Mucosa of descending colon (tissue), 3 donors: ENCODE measurements at places on chromosomes 3 and 15. TPM values are rescaled to one million over a fixed set of nuclear protein-coding genes. Genes with fewer than 3 reads are reported as not detected.

- no peak for DNase-seq
Observed at GRCh38 chr3:55639896-55640765, 153.0 kb upstream of the WNT5A start.

DNA sequence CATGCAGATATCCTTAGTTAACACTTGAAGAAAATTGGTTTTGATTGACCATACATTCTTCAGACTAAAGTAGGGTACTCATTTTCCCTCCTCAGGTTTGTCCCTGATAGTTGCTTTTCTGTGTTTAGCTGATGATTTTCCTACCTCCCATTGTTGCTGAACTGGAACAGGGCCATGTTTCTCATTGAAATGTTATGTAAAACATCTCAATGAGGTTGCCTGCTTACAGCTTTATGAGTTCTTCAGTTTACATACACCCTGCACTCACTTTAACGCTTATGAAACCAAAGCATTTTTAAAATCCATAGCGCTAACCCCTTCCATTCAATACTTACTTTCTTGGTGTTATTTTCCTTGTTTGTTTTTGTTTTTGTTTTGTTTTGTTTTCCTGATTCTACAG, 61.9 kb downstream of the HMG20A start:
- DNase-seq = no peak

- DNase-seq = peak; percentile 72
Observed at GRCh38 chr3:50299929-50300680, 900 bp upstream of the HYAL3 start.

The PYGO1 gene
- total RNA-seq = 21.3 TPM

DNA sequence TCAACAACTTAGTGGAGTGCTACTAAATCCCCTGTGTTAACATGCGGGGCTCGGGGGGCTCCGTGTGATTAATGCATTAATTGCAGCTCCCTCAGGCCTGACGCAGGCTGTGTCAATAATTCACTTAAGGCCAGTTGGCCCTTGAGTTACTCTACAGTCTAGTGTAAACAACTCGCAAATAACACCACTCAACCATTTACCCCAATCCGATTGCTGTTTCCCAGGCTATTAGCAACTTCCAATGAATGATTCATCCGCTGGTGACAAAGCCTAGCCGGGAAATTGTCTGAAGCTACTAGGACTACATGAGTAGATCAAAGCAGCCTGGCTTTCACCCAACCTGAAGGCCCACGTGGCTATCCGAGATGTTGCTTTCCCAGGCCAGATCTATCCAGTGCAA, 121.3 kb upstream of the SOX14 start:
- DNase-seq = no peak

DNA sequence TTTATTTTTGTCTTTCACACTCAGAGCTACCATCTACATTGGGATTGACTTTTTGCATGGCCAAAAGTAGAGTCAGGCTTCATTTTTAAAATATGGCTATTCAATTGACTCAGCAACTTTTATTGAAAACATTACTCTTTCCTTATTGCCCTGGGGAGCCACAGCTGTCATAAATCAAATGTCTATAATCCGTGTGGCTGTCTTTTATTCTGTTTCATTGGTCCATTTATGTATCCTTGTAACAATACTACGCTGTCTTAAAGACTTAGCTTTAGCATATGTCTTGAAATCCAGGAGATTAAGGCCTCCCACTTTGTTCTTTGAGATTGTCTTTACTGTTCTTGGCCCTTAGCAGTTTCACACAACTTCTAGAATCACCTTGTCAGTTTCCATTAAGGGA, 55.2 kb downstream of the CEMIP start:
- DNase-seq = no peak

The FBN1 gene
- 47.9 TPM for total RNA-seq

The IMPG2 gene
- 0.09 TPM for total RNA-seq

GRCh38 chr3:21729888-21730459, 21.0 kb downstream of the ZNF385D start:
- no peak for DNase-seq

GRCh38 chr3:87052499-87053260, 61.7 kb upstream of the VGLL3 start:
- DNase-seq = no peak

GRCh38 chr3:45947361-45947760, 4.1 kb downstream of the CXCR6 start:
- DNase-seq = no peak

- DNase-seq = no peak
Observed at GRCh38 chr3:118802325-118803095, 232.1 kb downstream of the IGSF11 start.
